ENCODE measurements at places on chromosomes 13 and 19.

DNA sequence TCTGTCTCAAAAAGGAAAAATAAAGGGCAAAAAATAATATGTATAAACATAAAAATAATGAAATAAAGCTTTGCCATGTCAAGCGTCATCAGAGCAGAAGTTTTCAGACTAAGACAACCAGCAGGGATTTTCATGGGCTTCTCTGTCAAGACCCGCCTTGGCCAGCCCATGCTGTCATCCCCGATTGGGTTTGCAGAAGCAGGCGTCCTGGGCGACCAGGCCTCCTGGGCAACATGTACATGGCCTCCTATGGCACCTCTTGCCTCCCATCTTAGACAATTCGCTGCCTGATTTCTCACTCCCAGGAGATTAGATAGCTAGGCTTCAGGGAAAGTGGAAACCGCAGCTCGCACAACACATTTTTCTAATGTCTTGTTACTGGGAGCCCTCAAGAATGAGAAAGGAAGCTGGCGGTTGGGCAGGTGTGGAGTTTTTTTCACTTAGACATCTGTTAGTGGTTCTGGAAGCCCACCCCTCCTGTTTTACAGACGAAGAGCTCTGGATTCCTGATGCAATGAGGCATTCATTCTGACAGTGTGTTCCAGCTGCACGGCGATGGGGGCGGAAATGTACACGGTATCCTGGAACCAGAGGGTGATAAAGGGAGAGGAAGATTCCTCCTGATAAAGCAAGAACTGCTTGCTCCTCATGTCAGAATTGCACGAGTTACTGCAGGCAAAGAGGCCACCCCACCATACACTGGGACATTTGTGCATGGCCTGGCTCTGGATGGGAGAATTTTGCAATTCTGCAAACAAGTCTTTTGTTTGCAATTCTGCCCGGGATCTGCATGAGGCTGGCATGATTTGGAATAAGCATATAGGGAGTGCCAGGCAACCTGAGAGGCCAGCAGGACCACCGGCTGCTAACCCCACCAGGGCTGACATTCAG is 47.4 kb upstream of the KATNAL1 start:
- no peak for DNase-seq

DNA sequence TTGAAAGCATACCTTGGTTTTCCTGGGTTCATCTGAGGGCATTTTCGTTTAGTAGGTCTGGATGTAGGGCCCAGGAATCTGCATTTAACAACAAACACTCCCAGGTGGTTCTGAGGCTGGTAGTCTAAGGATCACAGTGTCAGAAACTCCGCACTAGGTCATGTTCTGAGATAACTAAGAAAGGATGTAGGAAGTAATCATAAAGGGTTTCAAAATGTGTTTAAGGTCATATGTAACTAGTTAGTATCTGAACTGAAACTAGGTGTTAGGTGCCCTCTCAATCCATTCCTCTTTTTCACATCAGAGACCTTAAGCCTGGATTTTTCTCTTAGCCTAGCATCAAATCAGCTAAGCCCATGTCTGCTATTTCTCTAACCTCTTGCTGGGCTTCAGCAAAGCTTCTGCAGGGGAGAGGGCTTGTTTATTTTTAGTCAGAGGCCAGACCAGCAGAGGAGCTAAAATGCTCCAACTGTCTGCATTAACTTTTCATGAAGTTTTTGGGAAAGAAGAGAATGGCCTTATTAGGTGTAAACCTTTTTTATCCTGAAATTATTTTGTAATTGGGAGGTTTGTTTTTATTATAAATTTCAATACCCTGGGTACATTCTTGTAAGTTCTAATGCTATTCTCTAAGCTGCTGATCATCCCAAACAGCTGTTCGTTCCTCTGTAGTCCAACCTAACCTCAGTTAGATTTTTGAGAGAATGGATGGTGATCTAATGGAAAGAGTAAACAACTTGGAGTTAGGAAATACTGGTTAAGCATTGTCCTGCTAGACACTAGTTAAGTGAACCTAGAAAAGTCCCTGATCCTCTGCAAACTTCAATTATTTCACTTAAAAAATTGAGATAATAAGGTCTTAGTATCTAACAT is 262.8 kb upstream of the RFC3 start:
- no peak for DNase-seq

GRCh38 chr13:31149604-31150003 is 12.1 kb downstream of the HSPH1 start:
- DNase-seq, result no peak

DNA sequence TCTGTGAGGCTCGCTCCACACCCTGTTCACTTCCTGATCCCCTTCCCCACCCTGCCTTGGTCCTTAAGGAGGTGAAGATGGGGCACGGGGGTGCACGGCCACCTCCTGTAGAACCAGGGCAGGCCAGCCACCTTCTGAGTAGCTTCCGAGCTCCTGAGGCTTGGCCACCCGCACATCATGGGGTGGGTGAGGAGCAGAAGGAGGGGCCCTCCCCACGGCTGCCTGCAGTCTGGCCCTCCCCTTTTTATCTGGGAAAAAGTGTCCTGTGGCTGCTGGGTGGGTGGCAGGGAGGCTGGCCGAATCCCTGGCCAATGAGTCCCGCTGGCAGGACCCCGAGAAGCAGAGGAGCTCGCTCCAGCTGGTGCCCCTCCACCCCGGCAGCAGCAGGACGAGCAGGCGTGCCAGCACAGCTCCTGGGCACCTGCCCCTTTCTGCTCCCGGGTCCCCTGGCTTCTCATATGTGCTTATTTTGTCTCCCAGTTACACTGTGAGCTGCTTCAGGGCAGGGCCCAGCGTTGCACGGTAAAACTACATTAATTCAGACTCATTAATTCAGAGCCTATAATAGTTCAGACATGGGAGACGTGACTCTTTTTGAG is 135.0 kb downstream of the KDM4B start:
- DNase-seq, result no peak

- DNase-seq, result peak; percentile 26
Measured at GRCh38 chr13:36819739-36820090, 693 bp downstream of the RFXAP start.

DNA sequence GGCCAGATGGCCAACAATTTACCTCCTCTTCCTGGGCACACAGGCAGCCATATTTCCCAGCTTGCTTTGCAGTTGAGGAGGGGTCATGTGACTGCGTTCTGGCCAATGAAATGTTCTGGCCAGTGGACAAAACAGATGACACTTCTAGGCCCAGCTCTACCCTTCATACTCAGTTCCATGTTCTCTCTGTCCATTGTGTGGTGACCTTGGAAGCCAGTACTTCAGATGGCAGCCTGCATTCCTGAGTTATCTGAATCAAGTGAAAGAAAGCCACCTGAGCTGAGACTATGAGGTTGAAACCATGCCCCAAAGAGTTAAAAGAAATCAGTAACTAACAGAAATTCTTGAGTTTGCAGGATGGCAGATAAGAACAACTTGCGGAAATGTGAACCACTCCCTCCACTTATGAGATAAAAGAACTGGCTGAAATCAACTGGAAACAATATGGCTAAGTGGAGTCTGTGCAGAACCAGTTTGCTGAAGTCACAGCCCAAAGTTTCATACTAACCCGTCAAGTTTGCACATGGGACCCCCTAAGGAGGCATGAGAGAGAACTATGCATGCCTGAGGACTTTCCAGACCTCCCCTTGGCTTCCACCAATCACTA is 8.1 kb downstream of the FAM187B start:
- DNase-seq, result no peak

- DNase-seq, result no peak
Measured at GRCh38 chr19:48784527-48784926, 26.3 kb downstream of the BCAT2 start.

DNA sequence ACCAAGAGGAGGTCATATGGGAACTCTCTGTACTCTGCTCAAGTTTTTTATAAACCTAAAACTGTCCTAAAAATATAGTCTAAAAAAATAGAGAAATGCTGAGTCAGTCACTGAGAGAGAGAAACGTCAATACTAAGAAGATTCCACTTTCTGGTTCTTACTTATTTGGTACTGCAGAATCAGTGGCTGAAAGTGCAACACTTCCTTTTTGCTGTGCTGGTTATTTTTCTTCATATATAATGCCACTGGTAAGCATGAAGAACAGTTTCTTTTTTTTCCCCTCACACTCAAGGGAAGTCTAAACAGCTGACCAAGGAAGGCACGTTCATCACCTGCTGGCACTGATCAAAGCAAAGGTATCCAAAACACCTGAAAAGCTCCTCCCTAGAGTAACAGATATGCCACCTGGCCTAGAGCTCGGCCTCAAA is 44.3 kb upstream of the N4BP2L1 start:
- DNase-seq, result peak; percentile 28

DNA sequence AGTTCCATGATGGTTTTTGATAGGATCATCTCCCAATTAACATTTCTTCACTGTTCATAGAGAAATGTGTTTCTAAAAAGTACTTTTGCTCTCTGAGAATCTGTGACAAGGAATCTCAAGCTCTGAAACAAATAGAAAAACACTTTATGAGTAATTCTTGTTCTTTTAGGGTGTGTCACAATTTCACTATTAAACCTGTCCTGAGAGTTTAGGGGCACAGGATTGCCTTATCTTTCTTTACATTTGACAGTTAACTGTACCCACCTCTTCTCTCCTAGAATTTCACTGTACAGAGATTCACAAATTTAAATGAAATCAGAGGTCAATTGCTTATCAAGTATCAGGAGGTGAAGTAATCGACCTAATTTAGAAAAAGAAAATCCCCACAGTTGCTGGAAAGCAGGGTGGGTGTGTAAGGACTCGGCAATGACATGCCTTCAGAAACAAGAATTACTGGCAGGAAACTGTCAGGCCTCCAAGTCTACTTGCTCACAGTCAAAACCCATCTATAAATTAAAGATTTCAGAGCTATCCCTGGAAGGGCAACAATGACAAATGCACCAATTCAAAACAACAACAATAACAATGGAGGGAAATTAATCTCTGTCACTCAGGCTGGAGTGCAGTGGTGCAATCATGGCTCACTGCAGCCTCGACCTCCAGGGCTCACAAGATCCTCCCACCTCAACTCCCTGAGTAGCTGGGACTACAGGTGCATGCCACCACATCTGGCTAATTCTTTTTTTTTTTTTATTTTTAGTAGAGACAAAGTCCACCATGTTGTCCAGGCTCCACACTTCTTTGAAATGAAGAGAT is 250.2 kb downstream of the ABCC4 start:
- DNase-seq, result no peak

- DNase-seq, result peak; percentile 77
Measured at GRCh38 chr19:47284324-47284899, 9.7 kb downstream of the INAFM1 start.

- DNase-seq, result peak; percentile 90
Measured at GRCh38 chr19:54662730-54663129, at the start of gene LILRB4. Gene LILRB4 (plus strand): TSS chr19:54662985. CDS start chr19:54663034, 49 bp downstream.

DNA sequence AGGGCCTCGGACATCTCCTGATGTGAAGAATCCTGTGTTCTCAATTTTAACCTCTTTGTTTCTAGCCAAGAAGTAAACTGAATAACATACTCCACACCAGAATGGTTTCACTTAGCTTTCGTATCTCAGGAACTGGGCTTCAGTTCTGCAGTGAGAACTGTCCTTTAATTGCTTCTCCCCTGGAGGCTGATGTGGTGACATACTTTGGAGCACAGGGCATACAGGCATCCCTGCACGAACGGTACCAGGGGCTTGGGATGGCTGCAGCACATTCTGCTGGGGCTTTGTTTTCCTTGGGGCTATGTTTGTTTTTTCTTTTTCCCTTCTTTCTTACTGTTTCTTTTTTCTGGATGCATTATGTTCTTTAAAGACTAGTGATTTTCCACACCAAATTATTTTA is 230.5 kb downstream of the TM9SF2 start:
- DNase-seq, result no peak

- no peak for DNase-seq
Measured at GRCh38 chr13:78736142-78736541, 77.2 kb upstream of the OBI1 start.

DNA sequence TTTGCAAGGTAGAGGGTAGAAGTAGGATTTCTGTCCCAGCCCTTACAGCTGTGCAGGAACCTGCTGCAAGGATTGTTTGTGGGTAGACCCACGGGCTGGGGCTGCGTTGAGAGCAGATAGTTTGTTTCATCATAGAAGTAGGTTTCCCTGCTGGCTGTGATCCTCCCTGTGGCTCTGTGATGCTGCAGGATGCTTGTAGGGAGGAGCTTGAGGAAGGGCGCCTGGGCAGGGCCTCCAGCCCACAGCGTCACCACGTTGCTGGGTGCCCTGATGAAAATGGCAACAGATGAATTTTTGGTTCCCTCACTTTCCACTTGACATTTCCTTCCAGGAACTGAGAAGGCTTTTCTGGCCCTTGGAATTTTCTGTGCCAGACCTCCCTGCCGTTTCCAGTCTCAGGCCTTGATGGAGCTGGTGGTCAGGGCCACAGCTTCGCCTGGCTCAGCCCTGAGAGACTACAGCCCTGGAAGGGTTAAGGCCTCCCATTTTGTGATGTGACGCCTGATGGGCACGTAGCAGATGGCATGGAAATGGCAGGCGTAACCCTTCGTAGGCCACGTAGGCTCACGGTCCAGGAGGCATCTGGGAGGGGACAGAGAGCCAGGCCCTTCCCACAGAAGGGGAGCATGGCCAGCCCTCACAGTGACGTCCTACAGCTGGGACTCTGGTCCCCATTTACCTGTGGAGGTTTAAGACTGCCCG is 42.2 kb downstream of the GATAD2A start:
- DNase-seq, result peak; percentile 29

DNA sequence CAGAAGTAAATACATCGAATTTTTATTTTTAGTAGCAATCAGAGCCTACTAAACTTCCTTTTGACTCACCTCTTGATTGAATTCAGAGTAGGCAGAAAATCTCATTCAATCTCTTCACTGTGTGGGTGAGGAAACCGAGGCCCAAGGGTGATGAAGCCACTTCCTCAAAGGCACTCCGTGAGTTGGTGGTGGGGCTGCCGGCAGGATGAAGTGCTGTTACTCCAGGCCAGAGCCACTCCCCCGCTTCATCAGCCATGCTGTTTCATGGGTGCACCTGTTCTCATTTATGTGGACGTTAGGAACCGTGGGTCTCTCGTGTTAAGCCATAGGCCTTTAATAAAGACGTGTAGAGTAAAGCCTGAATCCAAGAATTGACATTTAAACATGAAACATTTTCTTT is 13.2 kb downstream of the ING1 start:
- DNase-seq, result peak; percentile 34

Measured in suppressor macrophage (primary cell).